ENCODE measurements at places on chromosomes 5 and 9.

GRCh38 chr9:71552480-71552879 is 215.8 kb downstream of the CEMIP2 start:
- DNase-seq: no peak

DNA sequence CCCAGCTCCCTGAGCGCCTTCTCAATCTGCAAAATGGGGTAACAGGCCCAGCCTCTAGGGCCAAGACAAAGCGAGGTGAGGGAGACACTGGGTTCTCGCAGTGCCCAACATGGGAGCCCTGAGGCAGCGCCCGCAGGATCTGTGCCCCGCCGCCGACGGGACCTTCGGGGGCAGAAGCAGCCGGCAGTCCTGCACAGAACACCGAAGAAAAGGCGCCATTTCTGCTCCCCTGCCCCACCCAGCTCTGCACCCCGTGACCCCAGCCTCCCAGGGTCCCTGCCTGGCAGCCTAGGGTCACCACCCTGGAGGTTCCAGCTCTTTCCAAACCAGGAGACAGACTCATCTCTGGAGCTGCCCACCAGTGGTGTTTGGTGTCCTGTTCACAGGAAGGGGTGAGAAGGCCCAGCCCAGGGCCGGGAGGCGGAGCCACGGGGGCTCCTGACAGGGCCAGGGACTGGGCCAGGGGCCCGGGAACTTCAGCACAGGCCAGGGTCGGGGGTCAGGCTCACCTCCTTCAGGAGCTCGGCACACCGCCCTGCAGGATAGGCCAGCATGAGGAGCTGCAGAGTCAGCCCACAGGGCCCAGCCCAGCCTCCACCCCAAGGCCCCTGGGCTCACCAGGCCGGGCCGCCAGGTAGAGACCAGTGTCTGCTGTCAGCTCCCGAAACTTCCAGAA is 3.3 kb downstream of the LCN8 start:
- DNase-seq: no peak

DNA sequence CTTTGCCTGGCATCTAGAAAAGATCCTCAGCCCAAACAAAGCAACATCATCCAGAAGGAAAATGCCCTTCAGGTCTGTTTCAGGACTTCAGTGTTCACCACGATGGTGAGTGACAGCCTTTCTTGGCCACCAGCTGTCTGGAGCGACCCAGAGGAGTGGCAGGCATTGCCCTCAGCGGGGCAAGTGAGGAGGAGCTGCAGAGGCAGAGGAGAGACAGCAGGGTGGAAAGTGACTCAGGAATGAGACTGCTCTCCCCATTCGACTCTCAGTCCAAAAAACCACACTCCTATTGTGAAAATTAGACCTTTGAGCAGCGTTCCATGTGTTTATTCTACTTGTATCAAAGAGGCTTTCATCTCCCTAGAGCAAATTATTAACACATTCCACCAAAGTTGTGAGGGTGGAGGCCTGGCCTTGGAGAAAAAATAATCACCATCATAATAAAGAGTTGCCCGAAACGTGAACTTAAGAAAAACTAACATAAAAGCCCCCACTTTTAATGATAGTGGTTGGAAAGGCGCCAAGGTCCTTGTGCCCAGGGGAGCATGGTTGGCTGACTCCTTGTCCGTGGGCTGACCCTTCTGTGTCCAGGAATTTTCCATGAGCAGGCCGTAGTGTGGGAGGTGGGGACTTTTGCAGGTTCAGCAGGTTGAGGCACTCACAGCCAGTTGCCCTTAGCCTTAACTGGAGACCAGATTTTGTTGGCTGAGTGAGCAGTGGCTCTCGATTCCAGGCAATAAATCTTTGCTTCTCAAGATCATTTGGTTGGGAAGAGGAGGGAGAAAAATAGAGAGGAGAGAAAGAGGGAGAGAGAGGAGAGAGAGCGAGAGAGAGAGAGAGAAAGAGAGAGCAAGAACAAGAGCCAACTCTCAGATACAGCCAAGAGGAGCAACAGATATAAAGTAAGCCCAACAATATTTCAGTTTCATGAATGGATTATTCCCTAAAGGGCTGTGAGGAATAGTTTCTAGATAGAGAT is 125.9 kb upstream of the ANKRD55 start:
- DNase-seq: no peak

DNA sequence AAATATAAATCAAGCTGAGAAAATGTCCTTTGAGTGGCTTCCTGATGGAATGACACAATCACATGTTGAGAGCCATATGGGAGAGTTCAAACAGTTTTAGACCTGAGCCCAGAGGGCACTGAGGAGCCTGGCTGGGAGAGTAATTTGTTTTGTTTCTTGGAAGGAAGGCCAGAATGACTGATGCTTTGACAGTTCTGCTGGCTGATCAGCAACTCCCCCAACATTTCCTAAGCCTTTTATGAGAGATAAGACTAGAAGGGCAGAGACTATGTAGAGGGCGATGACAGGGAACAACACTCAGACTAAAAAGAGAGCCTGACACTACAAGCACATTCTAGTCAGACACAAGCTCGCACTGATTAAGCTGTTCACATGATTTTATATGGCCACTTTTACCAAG is 169.2 kb downstream of the COX7C start:
- DNase-seq: no peak

DNA sequence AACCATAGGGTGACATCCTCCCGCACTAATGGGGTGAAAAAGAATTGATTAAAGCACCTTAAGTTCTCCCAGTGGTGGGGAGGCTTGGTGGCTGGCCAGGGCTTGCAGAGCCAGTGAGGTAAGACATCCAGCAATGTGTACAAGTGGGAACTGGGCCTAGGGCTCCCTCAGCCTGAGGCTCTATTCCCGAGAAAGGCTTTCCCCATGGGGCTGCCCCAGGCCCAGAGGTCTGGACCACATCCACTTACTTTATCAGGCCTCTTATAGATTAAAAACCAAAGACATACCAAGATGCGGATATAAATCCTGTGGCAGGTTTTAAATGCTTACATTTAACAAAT is 35.3 kb downstream of the C5orf15 start:
- no peak for DNase-seq

GRCh38 chr5:165321912-165322311 is 1816.5 kb downstream of the MAT2B start:
- DNase-seq: no peak

DNA sequence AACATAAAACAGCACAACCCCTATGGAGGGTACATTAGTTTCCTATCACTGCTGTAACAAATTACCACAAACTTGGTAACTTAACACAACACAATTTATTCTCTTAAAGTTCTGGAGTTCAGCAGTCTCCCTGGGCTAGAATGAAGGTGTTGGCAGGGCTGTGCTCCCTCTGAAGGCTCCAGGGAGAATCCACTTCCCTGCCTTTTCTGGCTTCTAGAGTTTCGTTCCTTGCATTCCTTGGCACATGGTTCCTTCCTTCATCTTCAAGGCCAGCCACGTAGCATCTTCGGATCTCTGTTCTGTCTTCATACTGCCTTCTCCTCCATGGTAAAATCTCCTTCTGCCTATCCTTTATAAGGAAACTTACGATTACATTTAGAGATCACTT is 25.0 kb upstream of the GSN start:
- DNase-seq: no peak

DNA sequence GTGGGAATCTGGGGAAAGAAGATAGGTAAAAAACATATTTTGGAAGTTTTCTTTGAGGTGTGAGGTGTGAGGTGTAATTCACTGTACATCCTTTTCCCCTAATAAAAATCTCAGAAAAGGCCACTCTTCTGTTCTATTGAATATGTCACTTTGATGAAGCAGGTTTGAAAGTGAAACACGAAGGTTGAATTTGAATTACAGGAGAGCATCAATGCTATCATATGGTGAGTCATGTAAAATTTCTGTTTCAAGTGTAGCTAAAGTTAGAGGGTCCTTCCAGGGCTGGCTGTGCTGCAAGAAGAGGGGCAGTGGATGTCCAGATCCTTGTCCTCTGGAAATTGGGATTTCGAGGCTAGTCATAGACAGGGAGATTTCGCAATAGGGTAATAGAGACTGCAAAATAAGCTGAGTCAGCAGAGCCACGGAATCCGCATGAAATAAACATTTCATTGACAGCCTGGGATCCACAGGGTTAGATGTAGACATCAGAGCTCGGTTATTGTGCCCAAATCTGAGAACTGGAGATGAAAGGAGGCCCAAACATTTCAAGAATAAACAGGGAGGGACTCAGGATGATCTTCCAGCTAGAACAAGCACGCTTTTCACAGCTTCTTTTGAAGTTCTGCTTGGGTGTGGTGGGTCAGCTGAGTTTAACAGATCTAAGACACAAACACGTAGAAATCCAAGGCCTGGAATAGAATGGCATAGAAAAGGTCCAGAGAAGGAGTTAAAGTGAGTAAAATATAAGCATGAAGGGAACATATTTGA is 194.4 kb upstream of the CDKN2B start:
- no peak for DNase-seq

GRCh38 chr5:90071066-90071465 is 338.5 kb downstream of the CETN3 start:
- no peak for DNase-seq

- no peak for DNase-seq
These were observed 31.6 kb downstream of the RETREG1 start for GRCh38 chr5:16585041-16585667.
